ENCODE measurements at places on chromosomes 3 and 15.

- no peak for DNase-seq
These were observed 56.8 kb downstream of the PHLDB2 start for GRCh38 chr3:111915905-111916304.

- DNase-seq = no peak
These were observed 182.6 kb downstream of the STAC start for GRCh38 chr3:36562945-36563344.

DNA sequence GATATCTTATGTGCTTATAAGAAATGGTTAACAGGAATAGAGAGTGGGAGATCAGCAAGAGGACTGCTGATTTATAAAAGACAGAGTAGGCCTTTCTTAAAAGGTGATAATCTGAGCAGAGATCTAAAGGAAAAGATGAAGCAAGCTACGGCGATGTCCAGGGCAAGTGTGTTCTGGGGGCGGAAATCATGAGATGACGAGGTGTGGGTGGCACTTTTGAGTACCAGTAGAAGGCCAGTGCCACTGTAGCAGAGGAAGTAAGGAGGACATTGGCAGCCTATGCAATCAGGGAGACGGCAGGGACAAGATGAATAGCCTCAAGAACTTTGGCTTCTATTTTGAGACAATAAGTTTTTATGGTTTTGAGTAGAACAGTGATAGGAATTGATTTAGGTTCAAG lies 492.4 kb downstream of the FHIT start:
- DNase-seq = no peak

- no peak for DNase-seq
These were observed 62.6 kb downstream of the EIF4E3 start for GRCh38 chr3:71662568-71662967.

GRCh38 chr15:55526559-55527036 lies 18.6 kb upstream of the DNAAF4 start:
- peak; percentile 30 for DNase-seq

DNA sequence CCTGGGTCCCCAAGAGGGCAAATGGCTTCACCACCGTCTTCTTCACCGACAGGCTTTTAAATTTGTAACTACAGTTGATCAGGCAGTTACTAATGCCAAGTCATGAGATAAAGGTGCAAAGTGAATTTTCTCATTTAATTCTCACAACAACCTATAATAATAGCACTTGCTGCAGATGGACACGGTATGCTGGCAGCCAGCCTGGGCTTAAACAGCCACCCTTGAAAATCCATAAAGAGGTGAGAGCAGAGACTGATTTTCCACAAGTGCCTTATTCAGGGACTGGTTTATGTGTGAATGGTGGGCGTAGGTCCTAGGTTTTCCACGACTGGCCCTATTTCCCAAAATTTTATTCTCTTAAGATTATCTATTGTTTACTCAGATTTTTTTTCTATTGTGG lies 117.8 kb downstream of the RAB11A start:
- DNase-seq = no peak

GRCh38 chr15:84654689-84655453 lies 788 bp upstream of the WDR73 start:
- peak; percentile 84 for DNase-seq

GRCh38 chr15:65833501-65834205 lies 35.6 kb upstream of the RAB11A start:
- no peak for DNase-seq

- no peak for DNase-seq
These were observed 66.0 kb downstream of the FLNB start for GRCh38 chr3:58074116-58074715.

GRCh38 chr15:40372981-40373380 lies 9.5 kb upstream of the KNSTRN start:
- DNase-seq = no peak

GRCh38 chr15:80105595-80105994 lies 46.1 kb downstream of the ZFAND6 start:
- no peak for DNase-seq

DNA sequence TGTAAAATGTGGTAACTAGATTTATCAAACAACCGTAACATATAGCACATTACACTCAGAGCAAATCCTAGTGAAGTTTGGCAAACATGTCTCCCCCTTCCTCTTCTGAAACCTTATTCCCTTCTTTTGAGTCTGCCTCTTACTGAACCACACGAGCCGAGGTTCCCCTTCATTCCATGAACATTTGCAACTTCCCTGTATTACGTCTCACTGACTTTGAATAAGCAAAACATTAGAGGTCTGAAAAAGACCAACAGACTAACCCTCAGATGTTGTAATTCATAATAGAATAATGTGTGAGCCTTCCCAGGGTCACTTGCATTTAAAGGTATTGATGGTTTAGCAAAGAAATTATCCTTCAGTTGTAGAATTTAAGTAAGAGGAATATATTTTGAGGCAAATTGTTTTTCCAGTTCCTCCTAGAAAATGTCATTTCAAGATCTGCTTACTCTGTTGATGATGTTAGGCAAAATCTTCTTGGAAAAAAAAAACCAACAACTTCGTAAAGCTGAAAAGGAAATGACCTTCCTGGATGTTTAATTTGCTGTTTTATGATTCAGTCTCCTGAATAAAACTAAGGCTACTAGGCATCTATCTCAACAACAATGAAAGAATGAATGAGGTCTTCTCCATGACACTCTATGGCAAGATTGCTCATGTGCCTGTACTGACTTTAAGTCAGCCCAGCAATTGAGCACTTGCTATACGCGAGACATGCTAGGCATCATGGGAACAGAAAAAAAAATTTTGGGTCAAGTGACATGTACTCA lies 296.9 kb upstream of the NECTIN3 start:
- DNase-seq = no peak

- peak; percentile 74 for DNase-seq
These were observed 68.7 kb downstream of the TRAK1 start for GRCh38 chr3:42159706-42160472.

DNA sequence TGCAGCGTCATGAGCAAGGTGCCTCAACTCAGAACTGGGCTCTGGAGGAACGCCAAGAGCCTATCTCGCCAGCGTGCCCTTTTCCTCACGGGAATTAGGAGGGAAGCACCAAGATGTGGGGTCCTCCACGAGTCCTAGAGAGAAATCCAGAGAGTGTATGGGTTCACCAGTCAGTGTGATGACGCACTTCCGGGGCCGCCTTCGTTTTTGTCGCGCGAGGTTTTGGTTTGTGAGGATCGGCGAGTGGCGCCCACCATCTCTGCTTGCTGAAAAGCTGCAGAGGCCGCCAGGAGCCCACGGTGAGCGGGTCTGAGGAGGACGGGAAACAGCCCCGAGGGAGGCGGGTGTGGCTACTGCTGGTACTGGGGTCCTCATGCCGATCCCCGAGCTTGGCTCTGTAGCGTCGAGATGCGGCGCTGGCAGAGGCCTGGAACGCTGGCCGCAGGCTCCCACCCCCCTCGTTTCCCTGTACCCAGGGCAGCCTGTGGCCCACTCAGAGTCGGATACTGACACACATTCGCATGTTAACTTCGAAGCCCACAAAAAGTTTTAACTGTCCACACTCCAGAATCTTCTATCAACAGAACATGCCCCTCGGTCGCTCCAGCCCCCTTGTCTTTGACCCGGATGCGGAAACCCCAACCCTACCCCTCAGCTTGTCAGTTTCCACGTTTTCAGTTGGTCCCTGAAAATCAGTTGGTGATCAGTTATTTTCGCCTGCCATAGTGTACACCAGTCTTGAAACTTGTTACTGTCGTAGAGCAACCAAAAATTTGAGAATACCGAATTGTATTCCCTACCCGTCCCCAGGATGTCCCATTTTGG lies 30.4 kb downstream of the ZNF662 start:
- peak; percentile 22 for DNase-seq

GRCh38 chr15:72092006-72092405 lies 25.9 kb downstream of the MYO9A start:
- DNase-seq = no peak

All from activated naive CD4-positive, alpha-beta T cell treated with anti-CD3 and anti-CD28 coated beads, Interleukin-2, amount 10 ng/mL, durations not matched to agents 7 days and 5 days (primary cell).